ENCODE measurements at places on chromosomes 16 and 17.

GRCh38 chr17:66469890-66470289 lies 167.5 kb downstream of the PRKCA start:
- no peak for DNase-seq

GRCh38 chr16:79598063-79598347 lies 2.5 kb downstream of the MAF start:
- DNase-seq = no peak

- DNase-seq = peak; percentile 74
Observed at GRCh38 chr17:76005263-76006149, 4.9 kb downstream of the CDK3 start.

DNA sequence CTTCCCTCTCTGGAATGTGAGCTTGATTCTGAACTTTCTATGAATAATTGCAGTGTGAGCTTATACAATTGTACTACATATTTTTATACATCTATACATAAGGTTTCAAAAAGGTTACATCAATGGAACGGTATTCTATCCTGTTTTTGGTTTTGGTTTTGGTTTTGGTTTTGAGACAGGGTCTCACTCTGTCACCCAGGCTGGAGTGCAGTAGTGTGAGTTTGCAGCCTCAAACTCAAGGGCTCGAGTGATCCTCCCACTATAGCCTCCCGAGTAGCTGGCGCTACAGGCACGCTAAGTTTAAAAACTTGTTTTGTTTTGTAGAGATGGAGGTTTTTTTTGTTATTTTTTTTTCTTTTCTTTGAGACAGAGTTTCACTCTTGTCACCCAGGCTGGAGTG lies 1.1 kb downstream of the CTRB1 start:
- DNase-seq = no peak

DNA sequence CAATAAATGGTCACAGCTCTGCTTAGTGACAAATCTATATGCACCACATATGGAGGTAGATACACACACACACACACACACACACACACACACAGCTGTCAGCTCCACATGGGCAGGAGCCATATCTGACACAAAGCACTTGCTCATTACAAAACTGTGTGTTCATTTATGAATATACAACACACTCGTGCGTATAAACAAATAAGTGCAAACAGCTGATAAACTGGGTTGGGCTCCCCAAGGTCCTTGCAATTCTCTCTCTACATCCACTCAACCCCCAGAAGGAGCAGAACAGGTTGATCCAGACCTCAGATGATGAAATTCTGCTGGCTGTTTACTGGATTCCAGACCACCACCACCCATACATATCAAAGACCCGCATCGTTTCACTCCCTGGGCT lies 140.7 kb downstream of the XYLT1 start:
- no peak for DNase-seq

DNA sequence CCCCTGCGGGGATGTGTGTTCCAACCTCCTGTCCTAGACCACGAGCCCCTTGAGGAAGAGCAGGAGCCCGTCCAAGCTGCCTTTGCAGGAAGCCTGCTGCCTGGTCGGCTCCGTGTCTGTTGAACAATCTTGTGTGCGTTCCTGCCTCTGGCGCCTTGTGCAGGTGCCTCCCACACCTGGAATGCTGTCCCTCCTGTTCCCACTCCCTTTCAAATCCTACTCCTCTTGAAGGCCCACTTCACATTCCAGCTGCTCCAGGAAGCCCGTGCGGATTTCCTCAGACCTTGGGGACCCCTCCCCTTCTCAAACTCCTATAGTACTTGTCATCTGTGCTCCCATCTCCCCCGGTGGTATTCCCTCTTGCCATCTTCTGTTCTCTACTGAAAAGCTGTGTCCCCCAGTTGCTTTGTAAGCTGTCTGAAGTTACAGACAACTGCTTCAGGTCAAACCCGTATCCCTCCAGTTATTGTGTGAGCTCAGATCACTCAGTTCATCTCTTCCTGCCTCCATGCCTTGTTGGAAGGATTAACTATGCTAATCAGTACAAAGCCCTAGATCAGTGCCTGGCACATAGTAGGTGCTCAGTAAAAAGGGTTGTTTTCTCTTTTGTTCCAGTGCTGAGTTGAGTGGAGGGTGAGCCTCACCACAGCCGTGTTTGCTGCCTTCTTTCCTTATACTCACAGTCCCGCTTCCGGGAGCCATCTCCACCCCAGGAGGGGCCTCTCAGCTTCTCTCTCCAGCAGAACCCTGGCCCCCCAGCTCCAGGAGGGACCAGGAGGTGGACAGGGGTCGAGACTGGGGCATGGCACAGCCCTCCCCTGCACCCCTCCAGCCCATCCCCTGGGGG lies 241.8 kb upstream of the CIBAR2 start:
- no peak for DNase-seq
